AG04449 (cell line): ENCODE measurements at places on chromosomes 16 and 17.

DNA sequence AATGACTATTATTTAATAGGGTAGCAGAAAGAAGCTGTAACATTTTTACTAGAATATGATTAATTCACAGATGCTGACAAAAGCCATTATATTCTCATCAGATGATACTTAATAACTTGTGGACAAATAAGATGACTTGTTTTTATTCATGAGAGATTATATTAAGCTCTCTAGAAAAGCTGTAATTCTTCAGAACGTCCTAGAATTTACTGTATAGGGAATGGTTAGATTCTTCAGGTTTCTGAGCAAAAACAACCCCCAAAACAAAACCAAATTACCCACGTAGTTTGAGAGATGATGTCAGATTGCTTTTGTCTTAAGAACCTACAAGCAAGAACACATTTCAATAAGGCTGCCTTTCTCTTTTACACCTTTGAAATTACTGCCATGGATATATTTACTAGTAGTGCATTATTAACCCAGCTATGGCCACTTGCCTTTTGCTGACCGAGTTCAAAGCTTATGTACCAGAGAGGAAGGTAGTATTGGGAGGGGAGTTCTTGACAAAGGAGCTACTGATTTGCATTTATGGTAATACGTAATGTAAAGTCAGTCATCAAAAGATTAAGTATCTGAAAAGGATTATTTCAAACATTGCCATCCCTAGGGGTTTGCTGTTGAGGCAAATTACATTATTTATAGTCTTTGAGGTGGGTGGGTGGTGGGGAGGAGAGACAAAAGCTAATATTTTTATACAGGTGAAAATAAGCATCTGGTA lies 51.7 kb downstream of the NLK start:
- DNase-seq = no peak

GRCh38 chr17:34125921-34126320 lies 129.2 kb upstream of the CCL2 start:
- no peak for DNase-seq

DNA sequence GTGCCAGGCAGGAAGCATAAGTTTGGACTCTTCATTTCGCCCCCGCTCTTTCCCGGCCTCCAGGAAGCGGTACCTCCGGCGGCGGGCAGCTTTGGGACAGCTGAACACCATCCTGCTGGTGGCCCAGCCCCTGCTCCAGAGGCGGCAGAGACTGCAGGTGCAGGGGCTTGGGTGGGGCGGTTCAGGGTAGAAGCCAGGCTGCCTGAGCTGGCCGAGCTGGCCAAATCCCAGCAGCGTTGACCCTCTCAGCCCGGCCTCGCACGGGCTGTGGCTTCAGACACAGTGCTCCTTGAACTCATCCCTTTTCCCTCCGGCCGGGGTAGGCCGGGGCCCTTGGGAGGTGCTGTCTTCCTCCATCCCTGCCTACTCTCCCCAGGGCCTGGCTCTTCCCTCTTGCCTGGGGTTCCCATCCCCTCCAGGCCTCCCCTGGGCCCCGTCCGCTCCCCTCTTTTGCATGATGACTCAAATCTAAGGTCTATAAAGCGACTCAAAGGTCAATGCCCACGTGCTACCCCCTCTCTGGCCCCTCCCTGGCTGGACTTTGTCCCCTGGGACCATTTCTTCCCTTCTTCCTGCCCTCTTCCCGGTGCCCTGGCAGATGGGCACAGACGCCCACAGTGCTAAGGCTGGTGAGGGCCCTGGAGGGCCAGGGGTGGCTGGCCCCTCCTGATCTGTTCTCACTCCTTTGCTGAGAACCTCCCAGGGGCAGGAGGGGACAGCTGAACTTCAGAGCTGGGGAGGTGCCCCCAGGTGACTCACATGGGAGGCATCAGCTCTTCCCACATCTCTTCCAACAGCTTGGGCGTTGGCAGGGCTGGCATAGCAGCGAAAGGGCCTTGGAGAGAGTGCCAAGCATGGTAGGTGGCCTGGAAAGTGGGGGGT lies 22.7 kb downstream of the MYO15B start:
- no peak for DNase-seq

- no peak for DNase-seq
Observed at GRCh38 chr17:56222255-56222654, 69.0 kb downstream of the ANKFN1 start.

- no peak for DNase-seq
Observed at GRCh38 chr16:26765087-26765486, 301.6 kb upstream of the C16orf82 start.
